Type B pancreatic cell (in vitro differentiated cells): ENCODE measurements at places on chromosomes 1 and 21.
A peak's percentile ranks its signal among the peaks of the same experiment; 100 is the strongest.

- DNase-seq, result peak; percentile 82
Measured at GRCh38 chr1:165376041-165376810, 19.7 kb upstream of the LMX1A start.

- no peak for DNase-seq
Measured at GRCh38 chr1:21644906-21645305, 24.3 kb downstream of the RAP1GAP start.

GRCh38 chr21:35924714-35925301, 135.5 kb downstream of the SETD4 start:
- no peak for DNase-seq

DNA sequence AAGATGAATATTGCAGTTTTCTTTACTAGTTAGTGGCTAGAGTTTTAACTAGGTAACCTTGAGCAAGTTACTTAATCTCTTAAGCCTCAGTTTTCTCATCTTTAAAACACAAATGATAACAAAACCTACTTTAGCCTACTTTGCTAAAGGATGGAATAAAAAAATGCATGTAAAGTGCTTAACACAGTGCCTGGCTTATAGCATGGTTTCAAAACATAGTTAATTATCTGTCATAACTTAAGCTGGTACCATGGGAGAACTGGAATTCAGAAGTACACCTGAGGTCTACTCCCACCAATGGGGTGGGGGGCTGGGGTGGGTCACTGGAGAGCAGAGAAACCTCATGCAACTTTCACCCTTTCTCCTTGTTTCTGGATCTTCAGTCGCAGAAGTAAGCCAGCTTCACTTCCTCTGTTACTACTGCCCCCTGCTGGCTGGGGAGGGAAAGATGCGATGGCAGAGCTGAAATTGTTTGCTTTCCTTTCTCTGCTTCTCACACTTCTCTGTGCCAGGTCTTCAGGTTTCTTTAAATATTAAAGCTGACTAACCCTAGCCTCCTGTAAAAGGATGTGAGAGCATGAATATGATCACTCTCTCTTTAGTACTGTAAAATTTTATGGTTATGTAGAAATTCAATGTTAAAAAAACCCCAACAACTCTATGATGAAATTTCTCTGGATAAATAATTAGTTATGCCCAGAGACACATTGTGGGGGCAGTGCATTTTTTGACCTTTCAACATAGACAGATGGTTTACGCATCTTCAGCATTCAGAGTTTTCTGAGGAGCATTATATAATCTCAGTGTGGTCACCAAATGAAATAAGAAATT, 324.2 kb downstream of the HLX start:
- DNase-seq, result peak; percentile 83

DNA sequence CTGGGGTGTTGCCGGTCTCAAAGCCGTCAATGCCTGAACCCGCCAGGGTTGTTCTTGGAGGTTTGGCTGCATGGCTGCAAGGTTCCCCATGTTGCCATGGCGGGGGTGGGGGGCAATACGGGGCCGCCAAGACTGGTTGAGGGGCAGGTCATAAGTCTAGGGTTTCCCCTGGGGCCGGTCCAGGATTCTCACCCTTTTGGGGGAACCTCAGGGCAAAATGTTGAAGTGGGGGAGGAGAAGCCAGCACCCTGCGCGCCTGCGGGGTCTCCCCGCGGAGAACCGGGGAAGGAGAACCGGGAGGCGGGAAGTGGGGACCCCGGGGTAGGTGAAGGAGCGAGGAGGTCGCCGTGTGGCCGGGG, 401 bp upstream of the ARHGEF10L start:
- DNase-seq, result no peak

- DNase-seq, result no peak
Measured at GRCh38 chr1:17635811-17636210, 96.3 kb downstream of the ARHGEF10L start.

DNA sequence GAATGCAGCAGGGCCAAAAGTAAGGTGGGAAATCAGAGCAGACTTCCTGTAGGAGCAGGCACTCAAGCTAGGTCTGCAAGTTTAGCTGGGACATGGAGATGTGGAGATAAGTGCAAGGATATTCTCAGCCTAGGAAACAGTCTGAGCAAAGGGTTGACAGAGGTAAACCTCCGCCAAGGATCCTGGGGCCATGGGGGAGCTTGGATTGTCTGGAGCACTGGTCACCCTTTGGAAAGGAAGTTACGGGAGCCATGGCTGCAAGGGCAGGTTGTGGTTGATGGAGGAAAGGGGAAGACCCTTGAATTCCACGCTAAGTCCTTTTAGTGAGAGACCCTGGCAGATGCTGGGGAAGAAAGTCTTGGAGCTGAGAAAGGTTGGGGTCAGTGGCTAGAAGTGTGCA, 150.9 kb downstream of the PTPRU start:
- peak; percentile 31 for DNase-seq

GRCh38 chr1:155120253-155120652, 7.4 kb upstream of the EFNA1 start:
- DNase-seq, result no peak

DNA sequence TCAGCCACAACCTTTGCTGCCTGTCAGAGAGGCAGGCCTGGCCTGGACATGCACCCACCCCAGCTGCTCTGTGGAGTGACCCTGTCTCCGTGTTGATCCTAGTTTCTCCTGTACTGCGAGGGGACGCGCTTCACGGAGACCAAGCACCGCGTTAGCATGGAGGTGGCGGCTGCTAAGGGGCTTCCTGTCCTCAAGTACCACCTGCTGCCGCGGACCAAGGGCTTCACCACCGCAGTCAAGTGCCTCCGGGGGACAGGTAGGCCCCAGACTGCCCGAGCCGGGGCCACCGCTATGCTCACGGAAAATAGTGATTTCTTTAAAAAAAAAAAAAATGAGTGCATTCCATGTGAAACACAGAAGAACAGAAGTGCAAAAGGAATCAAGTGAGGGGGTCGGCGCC, 41.6 kb upstream of the TRAPPC10 start:
- no peak for DNase-seq

GRCh38 chr1:115170961-115171392, 81.7 kb upstream of the TSPAN2 start:
- no peak for DNase-seq

DNA sequence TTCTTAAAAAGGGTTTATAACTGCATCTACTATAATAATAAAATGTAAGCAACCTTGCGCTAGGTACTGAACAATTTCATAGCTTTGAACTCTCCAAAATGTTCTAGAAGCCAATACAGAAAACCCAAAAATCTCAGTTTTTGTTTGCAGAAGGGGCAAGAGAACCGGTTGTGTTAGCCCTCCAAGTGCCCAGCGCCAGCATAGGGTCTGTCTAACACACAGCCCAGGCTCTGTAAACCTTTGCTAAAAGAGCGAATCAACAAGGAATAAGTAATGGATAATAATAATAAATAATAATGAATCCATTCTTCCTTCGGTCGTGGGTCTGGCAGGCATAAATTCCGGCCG, 333 bp upstream of the CHAF1B start:
- no peak for DNase-seq

DNA sequence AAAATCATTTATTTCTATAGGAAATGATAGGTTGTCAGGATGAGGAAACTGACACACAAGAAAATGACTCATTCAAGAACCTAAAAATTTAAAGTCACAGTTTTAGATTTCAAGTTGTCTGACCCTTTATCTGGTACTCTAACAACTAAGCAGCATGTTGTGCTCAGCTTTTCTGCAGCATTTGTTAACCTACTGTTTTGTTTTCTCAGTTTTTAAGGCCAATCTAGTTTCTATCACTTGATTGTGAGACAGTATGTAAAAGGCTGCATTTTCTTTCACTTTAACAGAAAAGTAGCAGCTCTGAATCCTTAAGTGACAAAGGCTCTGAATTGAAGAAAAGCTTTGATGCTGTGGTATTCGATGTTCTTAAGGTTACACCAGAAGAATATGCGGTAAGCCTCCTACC, 59.1 kb downstream of the RALGPS2 start:
- DNase-seq, result no peak

DNA sequence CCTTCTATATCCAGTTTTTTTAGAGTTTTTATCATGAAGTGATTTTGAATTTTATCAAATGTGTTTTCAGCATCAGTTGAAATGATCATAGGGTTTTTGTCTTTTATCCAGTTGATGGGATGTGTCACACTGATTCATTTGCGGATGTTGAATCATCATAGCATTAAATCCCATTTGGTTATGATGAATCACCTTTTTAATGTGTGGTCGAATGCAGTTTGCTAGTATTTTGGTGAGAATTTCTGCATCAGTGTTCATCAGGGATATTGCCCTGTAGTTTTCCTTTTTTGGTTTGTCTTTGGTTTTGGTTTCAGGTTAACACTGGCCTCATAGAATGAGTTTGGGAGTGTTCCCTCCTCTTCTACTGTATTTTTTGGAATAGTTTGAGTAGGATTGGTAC, 80.3 kb downstream of the DIRAS3 start:
- no peak for DNase-seq

GRCh38 chr1:5688081-5689077, 303.8 kb downstream of the NPHP4 start:
- no peak for DNase-seq

- no peak for DNase-seq
Measured at GRCh38 chr1:198143797-198144196, 13.0 kb upstream of the NEK7 start.
